ENCODE measurements at places on chromosomes 3 and 15.

GRCh38 chr3:189720736-189721417, 89.7 kb downstream of the TP63 start:
- no peak for DNase-seq

DNA sequence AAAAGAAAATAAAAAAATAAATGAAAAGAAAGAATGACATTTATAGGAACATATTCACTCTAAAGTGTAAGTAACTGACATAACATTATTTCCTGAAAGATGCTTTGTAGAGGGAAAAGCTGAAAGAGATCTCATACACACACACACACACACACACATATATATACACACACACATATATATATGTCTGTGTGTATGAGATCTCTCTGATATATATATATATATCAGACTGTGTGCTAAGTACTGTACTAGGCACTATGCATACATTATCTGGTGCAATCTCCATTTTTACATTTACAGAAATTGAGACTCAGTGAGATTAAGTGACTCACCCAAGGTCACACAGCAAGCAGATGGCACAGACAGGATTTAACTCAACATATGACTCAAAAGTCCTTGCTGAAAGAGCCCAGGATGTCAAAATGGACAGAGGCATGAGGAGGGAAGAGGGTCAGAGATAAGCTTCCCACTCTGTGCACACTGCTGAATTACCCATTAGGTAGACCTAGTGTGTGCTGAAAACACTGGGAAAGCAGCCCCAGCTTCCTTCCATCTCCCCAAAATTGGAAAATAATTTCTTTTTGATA, 15.0 kb downstream of the BHLHE40 start:
- no peak for DNase-seq

DNA sequence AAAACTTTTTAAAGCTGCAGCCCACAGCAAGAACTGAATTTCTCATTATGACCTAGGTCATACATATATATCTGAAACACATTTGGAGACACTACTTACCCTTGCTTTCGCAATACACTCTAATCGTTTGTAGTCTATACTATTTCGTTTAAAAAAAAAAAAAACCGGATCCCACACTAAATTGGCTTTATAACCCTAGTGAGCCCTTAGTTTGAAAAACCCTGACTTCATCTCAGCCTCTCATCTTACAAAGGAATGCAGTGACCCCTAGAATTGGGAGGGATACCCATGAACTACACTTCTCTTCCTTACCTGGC, 4.2 kb downstream of the RARRES1 start:
- DNase-seq = no peak

- no peak for DNase-seq
Measured at GRCh38 chr3:2041931-2042330, 56.7 kb upstream of the CNTN4 start.

GRCh38 chr3:72298201-72299152, 513.5 kb upstream of the PROK2 start:
- DNase-seq = no peak

GRCh38 chr3:148974726-148975125, 16.6 kb upstream of the GYG1 start:
- peak; percentile 50 for DNase-seq

DNA sequence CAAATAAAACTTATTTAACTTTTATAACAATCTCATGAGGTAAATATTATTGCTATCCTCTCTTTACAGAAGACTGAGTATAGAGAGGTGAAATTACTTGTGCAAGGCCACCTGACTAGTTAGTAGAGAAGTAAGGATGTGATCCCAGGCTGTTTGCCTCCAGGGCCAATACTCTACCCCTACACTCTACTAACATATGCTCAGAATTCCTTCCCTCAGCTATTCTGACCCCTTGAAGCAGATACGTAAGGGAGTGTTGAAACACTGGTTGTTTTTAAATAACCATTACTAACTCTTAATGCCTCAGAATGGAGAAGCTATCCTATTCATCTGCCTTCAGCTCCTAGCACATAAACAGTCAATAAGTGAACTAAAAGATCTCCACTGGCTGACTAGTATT, 24.1 kb downstream of the CSTA start:
- no peak for DNase-seq

DNA sequence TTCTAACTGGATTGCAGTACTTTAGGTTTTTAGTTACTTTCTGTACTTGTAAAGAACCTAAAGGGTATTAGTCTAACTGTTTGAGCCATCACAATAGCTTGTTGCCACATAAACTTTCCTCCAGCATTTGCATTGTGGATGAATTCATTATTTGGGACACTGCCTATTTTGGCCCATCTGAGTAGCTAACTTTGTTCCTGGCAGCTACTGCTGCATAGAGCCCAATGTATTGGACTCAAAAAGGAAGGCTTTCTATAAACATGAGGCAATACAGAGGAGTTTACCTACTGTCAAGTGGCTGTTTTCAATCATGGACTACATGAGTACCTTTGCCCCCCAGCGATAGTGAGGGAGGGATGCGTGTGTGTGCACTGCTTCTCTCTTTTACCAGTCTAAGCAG, 1.9 kb downstream of the ROBO2 start:
- DNase-seq = peak; percentile 33

DNA sequence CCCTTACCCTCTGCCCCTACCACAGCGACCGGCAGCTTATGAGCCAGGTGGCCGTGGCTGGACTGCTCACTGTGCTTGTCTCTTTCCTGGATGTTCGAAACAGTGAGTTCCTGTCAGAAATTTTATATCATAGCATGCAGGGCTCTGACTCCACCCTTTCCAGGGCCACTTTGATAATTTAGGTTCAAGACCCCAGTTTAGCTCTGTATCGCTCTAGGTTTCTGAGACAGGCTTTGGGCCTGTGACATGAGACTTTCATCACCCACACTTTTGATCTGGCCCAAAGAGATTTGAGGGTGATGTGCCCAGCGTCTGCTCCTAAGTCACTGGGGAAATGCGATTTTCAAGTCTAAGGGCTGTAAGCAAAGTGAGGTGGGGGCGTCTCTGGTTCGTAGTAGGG, 6.5 kb upstream of the EIF4G1 start:
- DNase-seq = no peak

GRCh38 chr3:188124184-188124583, 29.8 kb upstream of the LPP start:
- no peak for DNase-seq
